ENCODE measurements at places on chromosomes 3 and 15.

GRCh38 chr3:139534992-139535879 is 4.3 kb downstream of the RBP1 start:
- no peak for DNase-seq

- DNase-seq = peak; percentile 38
Measured at GRCh38 chr3:44114142-44114541, 127.5 kb upstream of the TOPAZ1 start.

- DNase-seq = no peak
Measured at GRCh38 chr3:32764481-32764880, 53.3 kb upstream of the TRIM71 start.

GRCh38 chr3:71360764-71361163 is 222.8 kb downstream of the FOXP1 start:
- no peak for DNase-seq

- no peak for DNase-seq
Measured at GRCh38 chr15:77622209-77622933, 10.3 kb downstream of the LINGO1 start.

DNA sequence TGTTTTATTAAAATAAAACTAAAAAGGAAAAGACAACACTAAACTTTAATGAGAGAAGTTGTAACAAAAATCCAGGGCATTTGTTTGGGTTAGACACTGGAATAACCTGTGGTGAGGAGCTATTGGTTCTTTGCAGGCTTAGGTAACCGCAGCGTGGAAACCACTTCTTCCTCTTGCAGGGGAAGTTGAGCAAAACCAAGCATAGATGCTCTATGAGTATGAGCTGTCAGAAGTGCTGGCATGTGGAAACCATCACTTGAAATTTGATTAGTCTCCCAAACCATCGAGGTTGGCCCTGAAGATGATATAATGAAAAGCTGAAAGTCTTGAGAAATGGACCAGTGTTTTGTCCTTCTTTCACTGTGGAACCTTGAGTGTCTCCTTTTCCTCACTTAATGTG is 127.1 kb upstream of the RBMS3 start:
- DNase-seq = no peak

GRCh38 chr3:107034142-107034541 is 343.1 kb upstream of the CCDC54 start:
- no peak for DNase-seq

DNA sequence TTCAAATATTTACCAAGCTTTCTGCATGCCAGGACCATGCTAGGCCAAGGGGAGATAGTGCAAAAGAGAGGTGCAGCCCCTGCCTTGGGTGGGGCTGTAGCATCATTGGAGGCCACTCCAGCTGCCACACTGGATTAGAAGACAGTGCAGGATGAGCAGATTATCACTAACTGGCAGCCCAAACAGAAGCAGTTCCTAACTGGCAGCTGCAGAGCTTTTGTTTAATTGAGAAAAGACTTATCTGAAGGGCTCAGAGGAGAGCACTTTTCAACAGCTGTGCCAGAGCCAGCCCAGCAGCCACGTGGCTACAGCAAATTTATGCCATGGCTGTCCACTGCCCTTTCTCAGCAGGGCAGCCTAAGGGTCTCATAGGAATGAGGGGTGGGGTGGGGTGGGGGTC is 13.5 kb upstream of the ACSBG1 start:
- no peak for DNase-seq

GRCh38 chr15:27412415-27412814 is 441.4 kb downstream of the GABRG3 start:
- no peak for DNase-seq

GRCh38 chr15:68609629-68610028 is 30.8 kb downstream of the CORO2B start:
- no peak for DNase-seq

GRCh38 chr3:58190291-58190690 is 20.5 kb downstream of the DNASE1L3 start:
- DNase-seq = no peak

GRCh38 chr3:52092271-52092660 is 35.9 kb upstream of the DUSP7 start:
- DNase-seq = no peak

DNA sequence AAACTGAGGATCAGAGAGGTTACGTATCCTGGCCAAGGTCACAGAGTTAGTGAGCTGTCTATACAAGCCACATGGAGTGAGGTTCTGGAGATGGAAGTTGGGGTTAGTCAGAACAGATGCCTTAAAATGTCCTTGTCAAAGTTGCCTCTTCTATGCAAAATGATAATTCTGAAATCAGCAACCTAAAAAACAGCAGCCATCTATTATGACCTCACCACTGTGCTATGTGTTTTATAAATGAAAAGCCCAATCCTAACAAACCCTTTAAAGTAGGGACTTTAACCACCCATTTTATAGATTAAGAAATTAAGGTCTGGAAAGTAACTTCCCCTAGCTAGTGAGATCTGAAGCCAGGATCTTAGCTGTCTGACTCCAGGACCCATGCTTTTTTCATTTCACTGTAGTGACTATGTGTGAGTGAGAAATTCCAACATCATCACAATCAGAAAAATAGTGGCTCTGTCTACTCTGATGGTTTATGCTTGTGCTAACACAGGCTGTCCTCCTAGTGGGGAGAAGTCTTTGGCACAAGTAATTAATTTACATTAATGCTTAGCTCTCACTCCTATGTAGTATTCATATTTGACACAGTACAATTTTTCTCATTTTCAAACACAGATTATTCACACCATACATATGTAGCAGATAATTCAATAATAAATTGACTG is 143.6 kb downstream of the ANO10 start:
- DNase-seq = no peak

GRCh38 chr15:43769584-43770228 is 7.1 kb downstream of the ELL3 start:
- peak; percentile 57 for DNase-seq

DNA sequence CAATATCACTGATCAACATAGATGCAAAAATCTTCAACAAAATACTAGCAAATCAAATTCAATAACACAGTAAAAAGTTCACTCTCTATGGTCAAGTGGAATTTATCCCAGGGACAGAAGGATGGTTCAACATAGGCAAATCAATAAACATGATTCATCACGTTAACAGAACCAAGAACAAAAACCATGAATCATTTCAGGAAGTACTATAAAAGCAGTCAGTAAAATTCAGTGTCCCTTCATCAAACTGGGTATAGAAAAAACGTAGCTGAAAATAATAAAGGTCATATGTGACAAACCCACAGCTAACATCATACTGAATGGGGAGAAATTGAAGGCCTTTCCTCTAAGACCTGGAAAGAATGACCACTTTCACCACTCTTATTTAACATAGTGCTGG is 172.1 kb downstream of the POLR2M start:
- no peak for DNase-seq

DNA sequence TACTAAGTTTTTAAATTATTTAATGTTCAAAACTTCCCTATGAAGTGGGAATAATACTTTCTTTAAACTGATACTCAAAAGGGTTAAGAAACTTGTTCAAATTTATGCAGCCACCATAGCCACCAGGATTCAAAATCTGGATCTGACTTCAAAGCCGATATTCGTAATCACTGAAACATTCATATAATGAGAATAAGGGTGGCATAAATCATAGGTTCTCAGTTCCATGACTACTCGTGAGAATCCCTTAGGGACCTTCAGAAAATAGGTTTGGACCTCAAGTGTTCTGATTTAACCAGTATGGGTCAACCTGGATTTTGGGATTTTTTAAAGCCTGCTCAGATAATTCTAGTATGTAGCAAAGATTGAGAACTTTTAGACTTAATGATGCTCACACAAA is 160.6 kb downstream of the RBMS3 start:
- DNase-seq = no peak

DNA sequence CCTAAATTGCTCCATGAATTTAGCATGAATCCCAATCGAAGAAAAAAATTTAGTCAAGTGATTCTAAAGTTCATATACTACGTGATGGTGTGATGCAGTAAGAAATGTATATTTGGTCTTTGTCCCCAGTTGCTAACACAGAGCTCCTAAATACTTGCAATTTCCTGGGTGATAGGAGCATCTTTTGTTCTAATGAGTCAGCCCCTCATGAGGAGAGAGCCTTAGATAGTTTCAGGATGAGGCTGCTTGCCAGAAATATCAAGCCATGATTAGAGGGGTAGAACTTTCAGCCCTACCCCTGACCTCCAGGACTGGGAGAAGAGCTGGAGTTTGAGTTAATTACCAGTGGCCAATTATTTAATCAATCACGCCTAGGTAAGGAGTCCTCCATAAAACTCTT is 170.2 kb downstream of the PDE8A start:
- DNase-seq = no peak

DNA sequence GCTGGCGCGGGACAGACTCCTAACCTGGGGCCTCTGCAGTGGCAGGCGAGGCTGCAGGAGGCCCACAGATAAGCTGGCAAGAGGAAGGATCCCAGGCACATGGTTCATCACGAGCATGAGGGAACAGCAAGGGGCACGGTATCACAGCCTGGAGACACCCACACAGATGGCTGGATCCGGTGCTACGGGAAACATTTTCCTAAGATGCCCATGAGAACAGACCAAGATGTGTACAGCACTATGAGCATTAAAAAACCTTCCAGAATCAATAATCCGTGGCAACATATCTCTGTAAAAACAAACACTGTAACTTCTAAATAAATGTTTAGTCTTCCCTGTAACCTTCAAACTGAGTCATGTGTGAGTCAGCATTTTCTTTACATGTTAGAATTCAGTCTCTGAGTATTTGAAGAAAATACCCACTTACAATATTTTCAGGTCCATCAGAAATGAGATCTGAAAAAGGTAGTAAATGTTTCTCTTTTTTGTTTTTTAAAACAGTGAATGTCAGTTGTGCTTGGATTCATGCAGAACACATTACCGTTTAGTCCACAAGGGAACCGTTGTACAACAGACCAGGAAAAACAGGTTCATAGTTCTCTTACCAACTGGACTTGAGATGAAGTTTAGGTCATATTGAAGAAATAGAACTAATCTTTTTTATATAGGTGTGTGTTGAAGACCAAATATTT is 75.9 kb downstream of the BOC start:
- DNase-seq = no peak

DNA sequence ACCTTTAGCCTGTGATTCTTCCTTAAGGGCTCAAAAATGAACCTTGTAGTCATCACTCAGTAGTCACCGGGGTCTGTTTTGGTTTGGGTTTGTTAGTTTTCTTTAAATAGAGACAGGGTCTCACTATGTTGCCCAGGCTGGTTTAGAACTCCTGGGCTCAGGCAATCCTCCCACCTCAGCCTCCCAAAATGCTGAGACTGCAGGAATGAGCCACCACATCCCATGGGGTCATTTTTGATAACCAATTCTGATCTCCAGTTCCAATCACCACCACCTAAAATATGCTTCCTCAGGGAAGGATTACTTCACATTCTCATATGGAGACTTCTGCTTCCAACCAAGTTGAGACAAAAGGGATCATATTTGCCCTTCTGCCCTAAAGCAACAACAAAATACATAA is 22.1 kb downstream of the ATP13A3 start:
- DNase-seq = no peak

- DNase-seq = no peak
Measured at GRCh38 chr3:98765721-98766120, 2.6 kb downstream of the ST3GAL6 start.

DNA sequence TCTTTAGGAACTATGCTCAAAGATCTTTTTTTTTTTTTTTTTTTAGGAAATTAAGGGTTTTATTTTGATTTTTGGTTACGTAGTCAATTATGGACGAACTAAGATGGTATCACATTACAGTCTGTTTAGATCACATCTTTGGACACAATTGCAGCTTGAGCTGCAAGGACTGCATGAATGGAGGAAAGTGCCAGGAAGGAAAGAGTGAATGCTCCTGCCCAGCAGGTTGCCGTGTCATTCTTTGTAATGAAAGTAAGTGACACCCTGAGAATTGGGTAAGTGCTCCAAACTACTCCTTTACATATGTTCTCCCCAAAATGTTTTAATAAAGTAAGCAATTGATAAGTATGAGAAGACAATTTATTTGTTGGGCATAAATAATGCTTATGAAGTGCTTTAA is 716.5 kb upstream of the GOLIM4 start:
- DNase-seq = no peak

DNA sequence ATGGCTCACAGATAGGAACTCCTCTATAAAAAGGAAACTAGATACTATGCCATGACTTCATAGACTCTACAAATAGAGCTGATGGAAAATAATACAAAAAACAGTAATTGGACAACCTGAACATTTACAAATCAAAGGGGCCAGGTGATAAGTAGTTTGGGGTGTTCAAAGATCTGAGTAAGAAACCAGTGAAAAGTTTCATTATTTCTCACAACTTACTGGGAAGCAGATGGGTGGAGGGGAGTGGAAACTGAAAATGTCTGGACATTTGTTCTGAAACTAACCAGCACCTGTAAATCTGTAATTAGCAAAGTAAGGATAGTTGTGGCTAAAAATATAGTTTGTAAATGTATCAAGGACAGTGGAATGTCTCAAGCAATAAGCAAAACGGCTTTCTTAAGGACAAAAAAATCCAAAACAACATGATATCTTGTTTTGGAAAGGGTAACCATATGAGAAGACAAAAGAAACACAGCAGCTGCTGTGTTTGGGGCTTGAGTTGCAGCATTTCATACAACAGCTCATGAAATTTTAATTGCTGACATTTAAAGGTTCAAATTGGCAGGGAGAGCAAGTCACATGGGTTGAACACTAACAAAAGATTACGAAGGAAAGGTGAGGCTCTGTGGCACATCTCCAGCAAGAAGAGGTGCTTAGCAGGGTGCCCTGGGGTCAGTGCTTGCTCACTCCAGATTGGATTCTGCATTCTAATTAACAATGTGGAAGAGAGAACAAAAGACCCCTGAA is 26.8 kb upstream of the THBS1 start:
- no peak for DNase-seq

DNA sequence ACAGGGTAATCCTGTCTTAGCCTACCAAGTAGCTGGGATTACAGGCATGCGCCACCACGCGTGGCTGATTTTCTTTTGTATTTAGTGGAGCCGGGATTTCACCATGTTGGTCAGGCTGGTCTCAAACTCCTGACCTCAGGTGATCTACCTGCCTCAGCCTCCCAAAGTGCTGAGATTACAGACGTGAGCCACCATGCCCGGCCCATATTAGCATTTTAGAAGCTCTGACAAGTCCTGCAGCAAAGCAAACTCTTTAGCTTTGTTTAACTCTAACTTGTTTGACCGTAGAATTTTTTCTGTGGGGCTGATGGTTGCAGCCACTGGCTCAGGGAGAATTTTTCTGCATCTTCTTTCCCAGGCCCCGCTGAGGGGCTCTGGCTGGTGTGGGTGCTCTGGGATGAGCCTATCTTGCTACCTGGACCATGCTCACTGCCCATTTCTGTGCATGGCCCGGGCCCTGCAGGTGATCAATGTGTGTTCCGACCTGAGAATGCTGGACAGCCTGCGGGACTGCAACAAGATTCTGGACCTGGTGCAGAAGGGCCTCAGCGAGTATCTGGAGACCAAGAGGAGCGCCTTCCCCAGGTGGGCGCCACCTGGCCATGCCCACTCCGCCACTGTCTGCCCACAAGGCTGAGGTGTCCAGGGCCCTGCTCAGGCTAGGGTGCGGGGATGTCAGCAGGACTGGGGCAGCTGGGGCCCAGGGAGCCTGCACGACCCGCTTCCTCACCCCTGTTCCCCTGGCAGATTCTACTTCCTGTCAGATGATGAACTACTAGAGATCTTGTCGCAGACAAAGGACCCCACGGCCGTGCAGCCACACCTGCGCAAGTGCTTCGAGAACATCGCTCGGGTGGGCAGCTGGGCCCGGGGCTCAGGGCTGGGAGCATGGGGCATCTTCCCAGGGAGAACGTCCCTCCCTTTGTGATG is 41.3 kb downstream of the DNAH1 start:
- DNase-seq = no peak

- no peak for DNase-seq
Measured at GRCh38 chr3:126451511-126451910, 24.2 kb downstream of the ZXDC start.

GRCh38 chr3:159657176-159657575 is 331.5 kb upstream of the IL12A start:
- no peak for DNase-seq

All from inflammatory macrophage (primary cell).